ENCODE measurements at places on chromosomes 4 and X. TPM values are rescaled to one million over a fixed set of nuclear protein-coding genes. Genes with fewer than 3 reads are reported as not detected.

GRCh38 chr4:140426610-140427105 is 790 bp downstream of the CLGN start:
- DNase-seq, result no peak

DNA sequence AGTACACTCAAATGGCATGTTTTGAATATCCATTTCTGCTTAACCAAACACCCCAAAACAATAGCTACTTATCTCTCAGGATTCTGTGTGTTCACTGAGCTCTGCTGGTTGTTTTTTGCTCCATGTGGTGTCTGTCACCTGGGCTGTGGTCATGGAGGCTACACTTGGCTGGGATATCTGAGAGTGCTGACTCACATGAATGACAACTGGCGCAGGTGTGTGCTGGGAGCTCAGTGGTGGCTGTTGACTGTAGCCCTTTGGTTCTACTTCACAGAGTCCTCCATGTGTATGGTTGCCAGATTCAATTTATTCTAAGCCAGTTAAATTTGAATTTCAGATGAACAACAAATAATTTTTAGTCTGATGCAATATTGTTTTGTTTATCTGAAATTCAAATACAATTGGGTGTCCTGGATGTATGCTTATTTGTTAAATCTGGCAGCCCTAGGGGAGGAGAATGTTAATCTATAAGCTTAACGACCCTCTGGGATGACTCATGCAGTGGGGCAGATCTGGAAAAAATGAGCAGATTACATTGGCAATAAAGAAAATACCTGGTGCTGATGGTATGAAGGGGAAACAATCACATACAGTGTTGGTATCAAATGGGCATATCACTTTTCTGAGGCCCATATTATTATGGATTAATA is 28.2 kb upstream of the TCEAL4 start:
- no peak for DNase-seq

- no peak for DNase-seq
Measured at GRCh38 chrX:19731307-19731820, 156.0 kb downstream of the SH3KBP1 start.

- DNase-seq, result no peak
Measured at GRCh38 chrX:17154001-17154400, 207.5 kb downstream of the REPS2 start.

- no peak for DNase-seq
Measured at GRCh38 chrX:108224727-108225621, 133.4 kb downstream of the ATG4A start.

DNA sequence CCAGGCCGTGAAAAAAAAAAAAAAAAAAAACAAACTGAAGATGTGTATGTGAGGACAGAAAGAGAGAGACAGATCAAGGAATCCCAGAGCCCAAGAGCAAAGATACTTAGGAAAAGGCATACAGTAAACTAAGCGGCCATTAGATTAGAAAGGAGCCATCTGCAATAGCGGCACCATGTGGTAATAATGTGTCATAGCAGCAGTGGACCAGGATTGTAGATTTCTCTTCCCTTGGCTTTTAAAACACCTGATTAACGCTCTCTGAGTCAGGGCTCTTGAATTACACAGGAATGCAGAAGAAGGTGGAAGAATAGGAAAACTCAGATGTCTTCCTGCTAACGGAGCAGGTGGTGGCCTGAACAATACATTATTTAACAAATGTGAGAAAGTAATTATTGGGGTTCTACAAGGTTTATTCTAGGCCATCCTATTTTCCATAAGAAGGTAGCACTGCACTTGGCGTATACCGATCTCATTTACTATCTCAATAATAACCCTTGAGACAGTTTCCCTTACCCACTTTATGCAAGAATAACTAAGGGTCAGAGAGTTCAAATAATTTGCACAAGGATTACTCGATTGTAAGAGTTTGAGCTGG is 182.7 kb downstream of the KCNIP4 start:
- peak; percentile 77 for DNase-seq

DNA sequence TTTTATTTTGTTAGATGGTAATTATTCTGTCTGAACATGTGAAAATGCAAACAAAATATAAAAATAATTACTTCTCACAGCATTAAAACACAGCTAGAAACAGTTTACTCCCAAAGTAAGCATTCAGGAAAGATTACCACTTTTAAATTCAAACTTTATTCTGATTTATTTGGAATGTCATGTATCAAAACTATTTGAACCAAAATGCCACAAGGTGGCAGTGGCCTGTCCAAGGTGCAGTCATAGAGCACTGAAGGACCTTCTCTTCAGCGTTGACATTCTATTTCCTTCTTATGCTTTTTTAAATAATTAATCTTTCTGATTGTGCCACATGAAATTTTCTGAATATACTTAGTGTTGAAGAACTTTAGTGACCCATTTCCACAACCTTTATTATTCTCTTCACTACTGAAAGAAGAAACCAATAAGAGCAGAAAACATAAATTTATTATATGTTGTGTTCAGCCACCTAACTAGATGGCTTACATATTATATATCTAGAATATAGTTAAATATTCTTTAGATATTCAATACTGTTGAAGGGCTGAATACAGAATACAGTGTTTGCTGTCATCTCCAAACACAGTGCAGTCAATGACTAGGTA is 283.6 kb downstream of the CFAP299 start:
- DNase-seq, result peak; percentile 3

- no peak for DNase-seq
Measured at GRCh38 chr4:11954093-11954492, 525.4 kb upstream of the HS3ST1 start.

DNA sequence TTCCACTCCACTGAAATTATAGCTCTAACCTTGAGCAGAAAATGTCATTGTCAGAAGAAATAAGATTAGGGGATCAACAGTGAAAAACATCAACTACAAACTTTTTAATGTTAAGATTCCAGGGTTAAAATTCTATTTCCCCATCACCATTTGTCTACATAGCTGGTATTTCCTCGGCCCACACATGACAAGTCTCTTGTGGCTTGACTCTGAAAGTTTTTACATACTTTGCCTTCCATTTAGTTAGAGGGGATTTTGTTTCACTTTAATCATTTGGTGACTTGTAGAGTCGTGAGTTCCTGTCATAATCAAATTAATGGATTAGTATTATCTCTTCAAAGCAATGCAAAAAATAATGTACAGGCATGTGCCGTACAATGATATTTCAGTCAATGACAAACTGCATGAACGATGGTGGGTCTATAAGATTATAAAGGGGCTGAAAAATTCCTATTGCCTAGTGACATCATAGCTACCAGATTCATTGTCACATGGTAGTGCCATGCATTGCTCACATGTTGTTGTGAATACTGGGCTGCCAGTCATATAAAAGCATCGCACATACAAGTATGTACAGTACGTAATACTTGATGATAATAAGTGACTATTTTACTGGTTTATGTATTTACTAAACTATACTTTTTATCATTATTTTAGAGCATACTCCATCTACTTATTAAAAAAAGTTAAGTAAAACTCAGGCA is 72.0 kb downstream of the ING2 start:
- no peak for DNase-seq

GRCh38 chr4:158169506-158169905 is 3.3 kb downstream of the GASK1B start:
- no peak for DNase-seq

DNA sequence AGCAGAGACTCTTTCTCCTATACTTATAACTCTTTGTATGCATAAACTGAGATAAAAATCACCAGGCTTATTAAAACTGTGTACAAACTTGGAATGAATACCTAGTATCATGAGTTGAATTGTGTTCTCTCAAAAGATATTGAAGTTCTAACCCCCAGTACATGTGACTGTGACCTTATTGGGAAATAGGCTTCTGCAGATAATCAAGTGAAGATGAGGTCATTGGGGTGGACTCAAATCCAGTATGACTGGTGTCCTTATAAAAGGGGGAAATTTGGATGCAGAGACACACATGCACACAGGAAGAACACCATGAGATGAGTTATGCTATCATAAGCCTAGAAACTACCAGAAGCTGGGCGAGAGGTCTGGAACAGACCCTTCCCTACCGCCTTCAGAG is 26.2 kb downstream of the ZNF827 start:
- DNase-seq, result no peak

GRCh38 chrX:154727871-154728270 is 23.0 kb downstream of the GAB3 start:
- DNase-seq, result peak; percentile 81

DNA sequence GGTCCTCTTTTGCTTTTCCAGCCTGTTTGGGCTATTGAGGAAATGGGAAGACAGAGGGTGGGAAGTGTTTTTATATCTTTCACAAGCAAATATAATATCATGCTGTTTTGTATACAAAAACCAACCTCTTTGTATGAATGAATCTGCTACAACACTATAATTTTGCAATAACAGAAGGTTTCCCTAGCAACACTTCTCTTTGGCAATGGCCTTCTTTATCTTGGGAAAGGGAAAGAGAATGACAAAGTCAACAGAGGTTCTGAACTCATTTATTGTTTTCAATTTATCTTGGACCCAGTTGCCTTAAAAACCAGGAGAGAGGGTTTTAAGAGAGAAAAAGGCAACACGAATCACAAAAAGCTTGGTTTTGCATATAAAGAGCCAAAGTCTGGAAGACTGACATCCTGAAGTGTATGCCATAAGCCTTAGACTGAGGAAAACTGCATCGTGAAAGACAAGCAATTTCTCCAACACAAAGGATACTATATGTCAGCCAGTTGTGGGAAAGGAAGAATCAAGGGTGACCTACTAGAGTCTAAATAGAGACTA is 121.8 kb upstream of the FAM241A start:
- DNase-seq, result no peak

GRCh38 chr4:7519638-7520376 is 85.1 kb upstream of the PSAPL1 start:
- no peak for DNase-seq

- DNase-seq, result peak; percentile 33
Measured at GRCh38 chr4:161252520-161253141, 911.2 kb downstream of the FSTL5 start.

- DNase-seq, result no peak
Measured at GRCh38 chrX:97909245-97909644, 1025.5 kb downstream of the RPA4 start.

DNA sequence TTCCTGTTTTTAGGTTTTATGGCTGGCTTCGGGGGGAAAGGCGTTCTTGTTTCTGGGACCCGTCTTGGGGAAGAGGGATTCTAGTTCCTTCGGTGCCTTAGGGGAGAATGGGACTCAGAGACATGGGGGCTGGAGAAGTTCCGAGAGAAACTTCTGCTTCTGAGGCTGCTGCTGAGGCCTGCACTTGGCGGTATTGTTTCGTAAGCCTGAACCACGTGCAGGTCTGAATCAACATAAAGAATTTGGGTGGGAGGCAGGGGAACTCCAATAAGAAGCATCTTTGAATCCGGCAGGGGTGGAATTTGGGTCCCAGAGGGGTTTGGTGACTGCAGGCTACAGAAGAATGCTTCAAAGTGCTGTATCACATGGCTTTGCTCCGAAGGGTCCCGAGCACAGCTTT is 15.1 kb downstream of the XG start:
- DNase-seq, result no peak

DNA sequence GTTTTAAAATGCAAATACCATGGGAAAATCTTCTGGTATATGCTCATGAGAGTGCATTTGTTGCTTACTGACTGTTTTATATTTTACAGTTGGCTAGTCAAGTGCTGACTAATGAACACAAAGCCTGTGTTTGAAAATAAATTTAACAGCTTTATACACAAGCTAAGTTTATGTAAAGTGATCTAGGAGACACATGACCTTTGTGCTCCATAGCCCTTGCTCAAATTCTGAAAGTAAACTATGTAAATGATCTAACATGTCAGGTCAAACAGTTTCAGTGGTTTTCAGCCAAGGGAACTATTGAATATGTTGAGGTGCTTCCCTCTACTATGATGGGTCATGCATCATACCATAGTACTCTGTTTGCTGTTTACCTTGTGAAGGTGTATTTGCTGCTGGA is 36.7 kb downstream of the DIAPH2 start:
- DNase-seq, result no peak

IL2 gene
- total RNA-seq, result not detected

DUSP9 gene
- total RNA-seq, result 9.0 TPM

MAGEA11 gene
- not detected for total RNA-seq

CETN2 gene
- total RNA-seq, result 135 TPM

MAML3 gene
- total RNA-seq, result 0.07 TPM

PAGE2 gene
- not detected for total RNA-seq

CAPN6 gene
- not detected for total RNA-seq

OCIAD2 gene
- 158 TPM for total RNA-seq

CPZ gene
- total RNA-seq, result 3.1 TPM

PPP1R2C gene
- not detected for total RNA-seq

RASGEF1B gene
- not detected for total RNA-seq
